Mesothelial cell of epicardium (in vitro differentiated cells): ENCODE measurements at places on chromosomes 11 and 22. TPM values are rescaled to one million over a fixed set of nuclear protein-coding genes. Genes with fewer than 3 reads are reported as not detected.

DNA sequence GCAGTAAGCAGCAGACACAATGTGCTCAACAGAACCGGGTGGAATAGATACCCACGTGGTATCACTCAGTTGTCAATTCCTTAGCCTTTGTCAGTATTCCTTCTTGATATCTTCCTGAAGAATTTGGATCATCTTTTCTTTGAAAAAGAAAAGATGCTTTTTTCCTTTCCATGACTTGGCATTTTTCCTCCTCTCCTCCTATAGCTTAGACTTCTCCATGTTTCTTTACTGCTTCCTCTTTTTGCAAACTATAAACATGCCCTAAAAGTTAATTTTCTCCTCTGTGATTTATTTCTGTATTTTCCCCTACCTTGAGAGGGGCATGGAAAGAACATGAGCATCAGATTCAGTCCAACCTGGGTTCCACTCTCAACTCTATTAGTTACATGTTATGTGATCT is 11.7 kb downstream of the CBLIF start:
- no peaks in the 10 kb centered on the region for H3K27me3 ChIP-seq
- no peak overlapping the region for H3K27ac ChIP-seq
- H3K4me1 ChIP-seq, result no peaks in the 10 kb centered on the region
- H3K36me3 ChIP-seq, result no peaks in the 10 kb centered on the region

Gene LIF
- 15.4 to 16.9 TPM (median 15.8 TPM) in 3 replicates for total RNA-seq

DNA sequence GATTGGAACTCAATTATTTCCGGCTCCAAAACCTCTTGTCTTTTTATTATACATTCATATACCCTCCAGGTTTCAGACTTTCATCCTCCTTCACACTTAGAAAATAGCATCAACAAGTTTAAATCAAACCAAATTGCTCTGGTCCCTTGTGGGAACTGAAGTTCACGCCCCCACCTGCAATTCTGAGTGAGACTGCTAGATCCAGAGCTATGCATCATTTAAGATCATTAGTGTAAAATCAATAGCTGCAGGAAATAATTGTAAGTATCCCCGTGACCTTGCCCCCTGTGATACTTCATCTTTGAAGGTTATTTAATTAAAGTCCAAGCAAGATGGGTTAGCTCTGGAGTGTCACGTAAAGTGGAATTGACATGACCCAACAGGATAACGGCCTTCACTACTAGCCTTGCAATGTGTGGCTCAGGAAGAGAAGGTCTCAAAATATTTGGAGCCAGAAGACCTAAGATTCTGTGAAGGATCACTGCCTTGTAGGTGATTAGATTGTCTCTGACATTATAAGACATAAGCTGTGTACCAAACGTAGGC is 742.2 kb upstream of the LRRC4C start:
- no peak for DNase-seq
- H3K27ac ChIP-seq, result no peak overlapping the region

- H3K4me1 ChIP-seq, result peaks cover 18% of the 10 kb centered on the region
- no peak overlapping the region for H3K4me3 ChIP-seq
- H3K27ac ChIP-seq, result no peak overlapping the region
- no peak for DNase-seq
- peaks cover 9% of the 10 kb centered on the region for H3K36me3 ChIP-seq
Observed at GRCh38 chr11:122354025-122354697, 238.1 kb upstream of the BLID start.

Gene HOATZ
- total RNA-seq, result not detected in 3 replicates

DNA sequence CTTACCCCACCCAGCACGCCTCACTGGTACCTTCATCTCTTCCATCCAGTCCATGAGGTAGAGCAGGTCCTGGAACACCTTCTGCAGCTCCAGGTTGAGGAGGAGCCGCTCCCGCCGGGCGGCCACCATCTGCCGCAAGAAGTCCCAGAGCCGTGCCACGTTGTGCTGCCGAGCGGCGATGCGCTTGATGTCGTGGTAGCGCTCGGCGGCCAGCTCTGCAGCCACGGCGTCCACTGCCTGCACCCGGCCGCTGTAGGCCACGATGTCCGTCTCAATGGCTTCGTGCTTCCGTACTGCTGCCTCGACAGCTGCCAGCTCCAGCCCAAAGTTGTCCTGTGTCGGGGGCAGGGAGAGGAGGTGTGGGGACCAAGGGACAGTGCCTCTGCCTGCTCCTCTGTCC is 21.5 kb downstream of the SPTBN2 start:
- no peaks in the 10 kb centered on the region for H3K4me1 ChIP-seq
- H3K4me3 ChIP-seq, result no peak overlapping the region
- H3K27ac ChIP-seq, result no peak overlapping the region
- DNase-seq, result no peak
- H3K36me3 ChIP-seq, result peaks cover 17% of the 10 kb centered on the region
- no peaks in the 10 kb centered on the region for H3K27me3 ChIP-seq

DNA sequence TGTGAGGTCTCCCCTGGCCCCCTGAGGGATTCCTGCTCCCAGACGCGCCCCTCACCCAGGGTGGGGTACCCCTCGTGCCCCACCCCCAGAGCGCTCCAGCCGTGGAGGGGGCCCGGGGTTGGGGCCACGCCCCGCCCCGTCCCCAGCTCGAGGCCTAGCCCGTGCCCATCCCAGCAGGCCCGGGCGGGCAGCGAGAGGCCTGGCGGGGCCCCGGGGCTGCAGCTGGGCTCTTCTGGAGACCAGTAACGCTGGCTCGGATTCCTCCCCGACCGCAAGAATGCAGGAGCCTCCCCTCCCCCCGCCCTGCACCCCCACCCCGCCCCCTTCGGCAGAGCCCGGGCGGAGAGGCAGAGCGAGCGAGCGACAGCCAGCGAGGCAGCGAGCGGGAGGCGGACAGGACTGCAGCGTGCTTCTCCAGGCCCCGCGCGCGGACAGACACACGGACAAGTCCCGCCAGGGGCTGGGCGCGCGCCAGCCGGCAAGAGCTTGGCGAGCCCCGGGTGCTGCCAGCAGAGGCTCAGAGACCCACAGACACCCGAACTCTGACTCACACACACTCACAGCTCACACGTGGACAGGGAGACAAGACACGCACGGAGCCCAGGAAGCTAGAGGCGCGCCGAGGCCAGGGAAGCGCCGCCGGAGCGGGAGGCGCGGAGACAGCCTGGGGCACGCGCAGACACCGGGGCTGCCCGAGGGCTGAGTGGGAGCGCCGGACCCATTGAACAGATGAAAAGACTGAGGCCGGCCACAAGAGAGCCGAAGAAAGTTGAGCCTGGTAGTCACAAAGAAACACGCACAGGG is 15.2 kb downstream of the BCL9L start:
- peak overlapping the region; percentile 99 for H3K27ac ChIP-seq
- H3K4me1 ChIP-seq, result peaks cover 68% of the 10 kb centered on the region
- peak; percentile 83 for DNase-seq
- peaks cover 3% of the 10 kb centered on the region for H3K36me3 ChIP-seq

DNA sequence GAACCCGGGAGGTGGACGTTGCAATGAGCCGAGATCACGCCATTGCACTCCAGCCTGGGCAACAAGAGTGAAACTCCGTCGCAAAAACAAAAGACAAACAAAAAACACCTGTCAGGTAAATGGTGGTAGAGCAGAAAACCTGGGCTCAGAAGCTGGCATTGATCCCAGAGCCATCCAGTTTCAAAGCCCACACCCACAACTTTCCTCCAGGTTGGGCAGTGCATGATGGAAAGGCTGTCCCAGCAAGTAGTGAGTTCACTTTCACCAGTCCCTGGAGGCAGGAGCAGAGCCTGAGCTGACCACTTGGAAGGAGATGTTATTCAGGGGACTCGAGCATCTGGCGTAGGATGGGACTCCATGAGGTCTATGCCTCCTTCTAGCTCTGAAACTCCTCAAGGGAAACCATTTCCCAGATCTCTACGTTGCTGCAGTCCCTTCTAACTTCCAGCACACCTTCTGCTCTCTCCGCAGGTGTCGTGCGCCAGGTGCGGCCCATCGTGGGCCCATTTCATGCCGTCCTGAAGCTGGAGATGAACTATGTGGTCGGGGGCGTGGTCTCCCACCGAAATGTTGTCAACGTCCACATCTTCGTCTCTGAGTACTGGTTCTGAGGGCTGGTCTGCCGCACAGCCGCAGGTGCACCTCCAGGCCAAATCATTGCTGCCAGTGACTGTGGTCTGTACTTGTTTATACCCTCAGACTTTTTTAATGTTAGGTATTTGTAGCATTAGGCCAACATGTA is 71.6 kb upstream of the ATXN10 start:
- H3K4me3 ChIP-seq, result no peak overlapping the region
- peaks cover 56% of the 10 kb centered on the region for H3K4me1 ChIP-seq
- no peak overlapping the region for H3K27ac ChIP-seq
- peaks cover 4% of the 10 kb centered on the region for H3K36me3 ChIP-seq

DNA sequence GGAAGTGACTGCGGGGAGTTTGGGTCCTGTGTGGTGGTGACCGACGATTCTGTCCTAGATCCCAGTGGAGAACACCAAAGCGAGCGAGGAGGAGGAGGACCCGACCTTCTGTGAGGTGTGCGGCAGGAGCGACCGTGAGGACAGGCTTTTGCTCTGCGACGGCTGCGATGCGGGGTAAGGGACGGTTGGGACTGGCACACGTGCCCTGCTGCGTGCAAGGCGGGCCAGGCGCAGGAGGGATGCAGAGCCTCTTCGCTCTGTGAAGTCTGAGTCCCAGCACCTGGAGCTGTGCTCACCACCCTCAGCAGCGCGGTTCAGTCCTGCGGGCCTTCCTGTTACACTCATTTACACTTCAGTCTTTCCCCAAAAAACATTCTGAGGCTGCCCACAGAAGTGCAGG is 16.2 kb downstream of the PHRF1 start:
- DNase-seq, result no peak
- H3K27me3 ChIP-seq, result no peaks in the 10 kb centered on the region
- no peaks in the 10 kb centered on the region for H3K4me1 ChIP-seq
- no peak overlapping the region for H3K4me3 ChIP-seq
- H3K27ac ChIP-seq, result no peak overlapping the region
- H3K36me3 ChIP-seq, result peaks cover 43% of the 10 kb centered on the region

DNA sequence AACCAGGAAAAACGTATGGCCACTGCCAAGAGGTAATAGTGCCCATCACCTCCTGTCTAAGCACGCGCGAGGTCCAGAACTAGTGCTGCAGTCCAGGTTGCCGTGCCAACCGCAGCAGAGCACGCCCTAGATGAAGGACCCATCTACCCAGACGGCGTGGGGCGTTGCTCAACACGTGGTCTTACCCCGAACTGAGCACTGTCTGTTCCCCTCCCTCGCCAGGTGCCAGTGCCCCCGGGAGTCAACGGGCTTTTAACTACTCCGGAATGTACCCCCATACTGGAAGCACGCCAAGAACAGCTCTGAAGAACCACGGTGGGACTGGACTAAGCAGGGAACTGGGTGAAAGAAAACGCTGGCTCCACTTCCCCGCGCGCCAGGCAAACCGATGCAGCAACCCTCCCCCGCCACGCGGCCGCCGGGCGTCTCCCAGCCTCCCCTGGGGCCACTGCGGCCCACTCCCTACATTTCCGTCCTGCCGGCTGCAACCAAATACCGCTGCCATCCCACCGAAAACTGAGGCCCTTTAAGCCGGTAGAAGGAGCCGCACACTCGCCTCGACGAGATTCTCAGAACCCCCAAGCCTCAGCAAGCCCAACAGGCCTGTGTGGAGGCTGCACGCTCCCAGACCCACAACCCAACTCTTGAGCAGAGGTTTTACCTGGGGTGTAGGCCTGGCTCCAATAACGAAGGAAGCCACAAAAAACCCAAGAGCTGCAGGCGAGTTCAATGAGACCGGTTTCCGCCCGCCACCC is at the start of gene HSPA8:
HSPA8 (minus strand) TSS at position 734 of the 755 bp plus-strand sequence. CDS start 812 bp downstream, outside the sequence.
- no peaks in the 10 kb centered on the region for H3K27me3 ChIP-seq
- H3K4me1 ChIP-seq, result peaks cover 61% of the 10 kb centered on the region
- DNase-seq, result peak; percentile 63
- peaks cover 41% of the 10 kb centered on the region for H3K36me3 ChIP-seq
- peak within 1 kb of the TSS; percentile 98 for H3K27ac ChIP-seq

Gene VWCE
- 6.2 to 8.7 TPM (median 8.2 TPM) in 3 replicates for total RNA-seq

Gene CD3G
- not detected in 3 replicates for total RNA-seq

Gene RASD2
- 0.14 to 0.20 TPM in 2 of 3 replicates, not detected in the other for total RNA-seq

DNA sequence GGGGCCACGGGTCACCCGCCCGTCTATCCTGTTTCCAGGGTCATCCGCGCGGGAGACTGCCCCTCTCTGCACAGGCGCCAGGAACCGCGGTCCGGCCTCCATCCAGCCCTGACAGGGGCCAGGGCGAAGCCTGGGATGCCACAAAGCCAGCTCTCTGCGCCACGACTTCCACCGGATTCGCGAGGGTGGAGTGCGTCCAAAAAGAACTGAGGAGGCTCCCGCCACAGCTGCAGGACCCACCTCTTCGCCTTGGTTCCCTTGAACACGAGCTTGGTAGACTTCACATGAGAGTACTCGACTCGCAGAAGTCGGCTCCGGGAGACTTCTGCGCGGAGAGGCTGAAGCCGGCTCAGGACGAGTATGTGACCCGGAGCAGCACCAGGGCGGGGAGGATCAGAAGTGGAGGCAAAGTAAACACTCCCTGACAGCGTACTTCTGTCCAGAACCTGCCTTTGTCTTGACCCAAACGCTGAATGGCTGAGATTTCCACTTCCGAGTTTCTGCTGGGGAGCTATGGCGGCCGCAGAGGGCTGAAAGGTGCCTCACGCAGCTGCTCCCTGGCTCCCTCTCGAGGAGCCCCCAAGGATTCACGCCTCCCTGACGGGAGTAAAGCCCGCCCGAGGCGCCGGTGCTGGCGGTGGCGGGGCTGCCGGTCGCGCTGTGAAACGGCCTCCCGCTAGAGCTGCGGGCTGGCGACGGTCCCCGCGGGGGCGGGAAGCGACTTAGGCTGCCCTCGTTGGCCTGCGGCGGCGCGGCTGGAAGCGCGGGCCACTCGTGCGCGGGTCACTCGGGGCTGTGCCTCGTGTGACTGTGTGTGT is 4566.7 kb upstream of the OR11H1 start:
- no peaks in the 10 kb centered on the region for H3K4me1 ChIP-seq
- no peak for DNase-seq
- peaks cover 4% of the 10 kb centered on the region for H3K36me3 ChIP-seq
- H3K27me3 ChIP-seq, result no peaks in the 10 kb centered on the region

Gene ISX
- total RNA-seq, result 1.9 to 2.6 TPM (median 2.5 TPM) in 3 replicates

Gene C11orf42
- not detected in 3 replicates for total RNA-seq

DNA sequence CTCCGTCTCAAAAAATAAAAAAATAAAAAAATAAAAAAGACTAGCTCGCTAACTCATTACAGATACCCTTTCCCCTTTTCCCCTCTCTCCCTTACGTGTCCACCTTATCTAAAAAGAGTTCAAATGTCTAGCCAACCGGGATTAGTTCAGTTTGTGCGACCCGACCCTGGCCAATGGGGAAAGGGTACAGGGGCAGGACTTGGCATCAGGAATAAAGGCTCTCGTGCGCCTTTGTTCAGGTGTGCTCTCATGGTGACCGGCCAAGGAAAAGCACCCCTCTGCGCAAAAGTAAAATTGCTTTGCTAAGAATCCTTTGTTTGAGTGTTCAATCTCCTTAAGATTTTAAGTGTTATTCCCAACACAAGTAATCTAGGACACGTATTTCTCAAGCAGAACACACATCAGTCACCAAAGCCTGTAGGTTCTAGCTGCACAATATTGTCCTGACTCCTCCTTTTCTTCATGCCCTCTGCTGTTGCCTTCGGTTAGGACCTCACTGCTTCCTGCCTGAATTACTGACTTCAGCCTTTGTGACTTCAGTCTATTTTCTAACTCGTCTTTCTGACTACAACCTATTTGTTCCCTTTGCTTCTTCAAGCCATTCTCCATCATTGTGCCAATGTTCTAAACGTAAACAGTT is 20.7 kb upstream of the CECR2 start:
- no peaks in the 10 kb centered on the region for H3K4me1 ChIP-seq
- DNase-seq, result no peak
- no peak overlapping the region for H3K27ac ChIP-seq

Gene MFRP
- not detected in 3 replicates for total RNA-seq
